AG20443 (cell line): ENCODE measurements at places on chromosomes 11 and 22.

DNA sequence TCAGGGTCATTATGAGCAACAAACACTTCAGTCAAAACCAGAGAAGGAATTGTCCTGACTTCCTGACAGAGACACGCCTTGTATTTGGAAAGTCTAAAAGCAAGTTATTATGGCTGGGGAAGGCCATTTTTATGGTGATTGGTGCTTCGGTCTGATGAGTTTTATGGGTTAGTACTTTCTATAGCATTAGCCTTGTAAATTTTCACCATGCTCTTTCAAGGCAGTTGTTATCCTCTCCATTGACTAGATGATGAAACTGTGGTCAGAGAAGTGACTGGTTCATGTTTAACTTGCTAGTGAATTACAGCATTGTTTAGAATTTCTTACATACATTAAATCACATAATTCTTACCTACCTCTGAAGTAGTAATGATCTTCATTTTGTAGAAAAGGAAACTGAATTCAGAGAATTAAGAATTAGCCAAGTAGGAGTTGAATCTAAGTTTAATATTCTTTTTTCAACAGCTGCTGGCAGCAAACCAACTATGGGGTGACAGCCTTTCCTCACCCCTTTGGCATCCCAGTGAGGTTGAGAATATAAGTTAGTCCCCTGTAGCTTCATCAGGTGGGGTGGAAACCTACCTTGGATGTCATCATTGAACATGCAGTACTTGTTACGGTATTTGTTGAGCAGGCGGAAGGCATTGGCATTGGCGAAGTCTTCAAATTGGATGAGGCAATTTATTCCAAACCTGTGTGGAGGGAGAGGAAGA is 90.0 kb downstream of the CCDC81 start:
- DNase-seq = no peak

- no peak for DNase-seq
Observed at GRCh38 chr22:48782811-48783511, 1044.7 kb downstream of the BRD1 start.

DNA sequence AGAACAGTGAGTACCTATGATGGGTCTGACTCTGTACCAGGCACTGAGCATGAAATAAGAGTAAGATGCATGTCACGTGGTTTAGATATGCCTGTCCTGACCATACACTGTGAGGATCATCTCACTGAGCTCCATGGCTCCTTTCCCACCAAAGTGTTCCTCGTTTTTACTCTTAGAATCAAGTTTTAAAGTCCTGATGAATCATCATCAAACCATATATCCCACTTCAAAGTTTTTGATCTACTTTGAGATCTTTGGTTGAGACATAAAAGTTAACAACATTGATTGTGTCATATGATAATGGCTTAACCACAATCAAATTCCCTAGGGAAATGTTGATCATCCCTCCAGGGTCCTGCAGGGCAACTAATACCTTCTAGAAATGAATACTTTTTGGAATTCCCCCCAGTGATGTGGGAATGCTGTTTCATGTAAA is 12.8 kb downstream of the ETS1 start:
- no peak for DNase-seq

DNA sequence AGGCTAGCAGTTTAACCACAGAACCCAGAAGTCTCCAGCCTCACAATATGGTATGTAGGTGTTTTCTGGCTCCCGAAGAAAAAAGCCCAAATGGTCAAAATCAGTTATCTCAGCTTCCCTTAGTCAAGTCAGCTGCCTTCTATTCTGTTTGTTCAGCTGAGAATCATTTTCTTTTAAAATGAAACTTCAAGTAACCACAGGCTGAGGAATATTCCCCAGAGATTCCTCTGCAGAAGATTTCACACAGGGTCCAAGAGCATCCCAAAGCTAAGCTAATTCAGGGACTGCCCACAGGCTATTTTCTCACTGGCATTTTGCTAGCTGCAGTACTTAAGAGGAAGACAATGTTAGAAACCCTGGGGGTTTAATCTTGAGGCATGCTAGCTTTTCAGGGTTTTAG is 977.0 kb upstream of the CHORDC1 start:
- no peak for DNase-seq

- peak; percentile 94 for DNase-seq
Observed at GRCh38 chr11:117316197-117316961, at the start of gene BACE1. Gene BACE1, minus strand, starts transcription at chr11:117316256. Its CDS starts 461 bp downstream, at chr11:117315795.

GRCh38 chr11:32462011-32462690 is 26.8 kb upstream of the WT1 start:
- no peak for DNase-seq

DNA sequence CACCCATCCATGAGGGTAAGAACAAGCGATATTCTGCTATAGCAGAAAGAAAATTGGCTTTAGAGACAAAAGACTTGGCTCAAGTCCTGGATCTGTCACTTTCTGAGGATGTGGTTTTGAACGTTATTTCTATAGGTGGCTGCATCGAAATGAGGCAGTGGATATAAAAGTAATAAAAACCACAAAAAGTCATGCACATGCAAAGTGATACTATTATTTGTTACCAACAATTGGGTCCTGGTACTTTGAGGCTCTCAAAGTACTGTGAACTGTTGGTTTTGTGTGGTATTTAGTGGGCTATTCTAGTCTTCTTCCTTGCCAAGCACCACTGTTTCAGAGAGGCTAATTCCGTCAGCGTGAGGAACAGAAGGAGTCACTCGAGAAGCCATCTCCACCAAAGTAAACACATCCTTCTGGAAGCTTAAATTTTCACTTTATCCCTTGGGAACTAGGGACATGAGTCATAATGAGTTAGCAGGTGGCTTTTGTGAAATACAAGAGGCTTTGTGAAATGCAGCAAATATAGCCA is 13.1 kb downstream of the UBASH3B start:
- peak; percentile 24 for DNase-seq

DNA sequence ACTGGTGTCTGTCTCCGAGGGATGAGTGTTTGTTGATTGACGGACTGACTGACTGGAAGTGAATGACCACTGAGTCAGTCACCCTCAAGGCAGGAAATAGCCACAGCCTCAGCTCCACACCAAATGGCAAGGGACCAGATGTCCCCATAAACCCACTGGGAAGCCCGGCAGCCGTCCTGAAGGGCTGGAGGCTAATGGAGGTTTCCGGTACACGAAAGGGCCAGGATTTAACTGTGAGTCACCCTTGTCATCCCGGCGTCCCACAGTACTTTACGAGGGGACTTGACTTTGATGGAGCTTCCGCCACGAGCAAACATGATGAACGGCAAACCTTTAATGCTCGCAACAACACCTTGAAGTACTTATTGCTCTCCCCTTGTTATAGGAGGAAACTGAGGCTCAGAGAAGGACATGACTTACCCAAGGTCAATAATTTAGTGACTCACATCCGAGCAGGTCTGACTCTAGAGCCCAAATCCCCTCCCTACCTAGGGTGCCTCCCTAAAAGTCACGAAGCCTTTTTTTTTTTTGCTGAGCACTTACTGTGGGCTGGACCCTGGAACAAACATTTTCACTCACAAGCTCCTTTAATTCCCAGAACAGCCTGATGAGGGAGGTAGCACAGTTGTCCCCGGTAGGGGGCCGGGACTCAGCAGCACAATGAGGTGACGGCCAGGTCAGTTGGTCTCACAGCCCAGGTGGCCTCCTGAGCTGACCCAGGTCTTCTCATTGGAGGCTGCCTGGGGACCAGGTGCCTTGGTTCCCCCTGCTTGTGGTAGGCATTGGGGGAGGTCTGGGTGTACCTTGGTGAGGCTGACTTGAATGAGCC is 25.2 kb upstream of the GCAT start:
- peak; percentile 69 for DNase-seq

DNA sequence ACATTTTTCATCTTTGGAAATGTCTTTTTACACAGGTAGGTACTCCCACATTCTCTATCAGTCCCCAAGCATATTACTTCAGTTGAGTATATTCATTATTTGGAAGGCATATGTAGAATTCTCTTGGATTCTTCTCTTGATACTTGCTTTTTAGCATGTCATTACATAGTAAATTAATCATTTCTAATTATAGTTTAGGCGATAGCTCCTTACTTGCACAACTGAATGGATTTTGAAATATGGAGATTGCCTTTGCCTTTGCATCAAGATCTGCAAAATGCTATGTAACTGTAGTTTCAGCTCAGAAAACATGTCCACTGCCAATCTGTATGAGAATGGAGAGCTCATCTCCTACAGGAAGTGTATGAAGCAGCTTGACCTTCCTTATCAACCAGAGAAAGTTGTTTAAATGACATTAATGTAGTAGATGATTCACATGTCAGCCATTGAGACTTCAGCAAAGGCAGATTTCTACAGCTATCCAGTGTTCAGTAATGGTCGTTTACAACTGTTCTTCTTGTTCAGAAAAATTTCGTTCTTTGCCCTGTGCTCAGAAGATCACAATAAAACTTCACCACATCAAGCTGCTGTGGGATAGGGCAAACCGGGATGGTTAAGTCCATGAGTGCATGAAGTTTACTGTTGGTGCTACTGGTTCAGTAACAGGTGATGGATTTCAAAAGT is 61.6 kb downstream of the PPP6R3 start:
- no peak for DNase-seq

GRCh38 chr11:10581481-10582019 is 13.1 kb upstream of the LYVE1 start:
- DNase-seq = peak; percentile 24

DNA sequence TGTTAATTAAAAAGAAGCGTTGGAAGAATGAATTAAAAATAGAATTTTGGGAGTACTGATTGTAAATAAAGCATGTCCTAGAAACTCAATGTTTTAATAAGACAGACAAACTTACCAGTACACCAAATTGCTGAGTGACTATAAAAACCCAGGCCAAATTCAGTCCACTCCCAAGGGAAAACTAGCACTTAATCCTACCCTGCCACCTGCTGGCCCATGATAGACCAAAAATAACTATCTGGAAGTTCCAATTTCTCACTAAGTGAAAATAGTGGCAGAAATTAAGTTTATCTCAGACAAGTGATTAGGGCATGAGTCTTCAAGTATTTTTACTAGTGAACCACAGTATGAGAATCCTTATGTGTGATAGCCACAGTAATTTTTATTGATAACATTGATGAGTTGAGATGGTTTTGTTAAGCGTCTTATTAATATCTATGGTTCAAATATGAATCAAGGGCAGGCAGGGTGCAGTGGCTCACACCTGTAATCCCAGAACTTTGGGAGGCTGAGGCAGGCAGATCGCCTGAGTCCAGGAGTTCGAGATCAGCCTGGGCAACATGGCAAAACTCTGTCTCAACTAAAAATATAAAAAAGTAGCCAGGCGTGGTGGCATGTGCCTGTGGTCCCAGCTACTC is 9.8 kb upstream of the DDX10 start:
- peak; percentile 62 for DNase-seq

- DNase-seq = no peak
Observed at GRCh38 chr11:62514151-62514550, 32.5 kb downstream of the AHNAK start.

- DNase-seq = no peak
Observed at GRCh38 chr11:106694501-106694900, 323.8 kb downstream of the GUCY1A2 start.

GRCh38 chr11:83326326-83326725 is 40.2 kb upstream of the CCDC90B start:
- DNase-seq = no peak

DNA sequence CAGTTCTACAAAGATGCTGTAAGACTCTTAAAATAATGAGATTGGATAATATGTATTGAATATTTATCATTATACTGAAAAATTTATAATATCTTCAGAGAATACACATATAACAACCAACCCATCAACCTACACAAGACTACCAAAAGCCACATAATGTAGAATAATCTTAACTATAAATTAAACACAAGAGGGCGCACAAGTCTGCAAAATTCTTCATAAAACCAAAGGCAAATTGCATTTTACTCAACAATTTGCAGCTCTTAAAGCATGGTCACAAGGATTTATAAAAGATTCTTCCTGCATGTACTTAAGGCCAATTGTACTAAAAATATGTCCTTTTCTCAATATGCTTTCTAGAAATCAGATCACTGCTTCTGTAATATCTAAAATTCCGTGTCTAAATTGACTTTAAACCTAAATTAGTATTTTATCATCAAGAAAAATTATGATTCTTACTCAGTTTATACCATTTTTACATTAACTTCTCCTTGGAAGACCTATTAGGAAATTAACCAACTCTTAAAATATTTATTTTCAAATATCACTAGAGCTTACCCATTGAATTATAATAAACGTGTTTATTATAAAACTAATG is 79.0 kb downstream of the TTC28 start:
- DNase-seq = peak; percentile 40

GRCh38 chr22:24592058-24592850 is 619 bp downstream of the LRRC75B start:
- DNase-seq = peak; percentile 47
